Cortex of kidney (tissue), 1 donor: ENCODE measurements at places on chromosomes 7 and 10.

GRCh38 chr7:67771846-67772605 is 775.4 kb downstream of the TYW1 start:
- no peak for DNase-seq

DNA sequence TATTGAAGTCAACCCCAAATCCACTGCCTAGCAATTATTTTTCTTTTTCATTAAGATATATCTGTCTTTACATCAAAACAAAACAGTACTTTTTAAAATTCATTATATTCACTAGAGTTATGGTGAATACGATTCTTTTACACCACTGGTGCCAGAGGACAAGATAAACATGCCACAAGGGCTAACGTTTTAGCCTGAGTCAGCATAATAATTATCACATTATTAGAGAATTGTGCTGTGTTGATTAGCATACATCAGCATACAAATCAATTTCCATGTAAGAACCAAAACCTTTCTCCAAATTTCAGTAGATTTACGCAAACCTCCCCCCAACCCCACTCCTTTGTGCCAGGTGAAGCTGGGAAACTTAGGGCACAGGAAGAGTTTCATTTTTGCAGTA is 131.1 kb upstream of the TMEM106B start:
- DNase-seq: no peak

DNA sequence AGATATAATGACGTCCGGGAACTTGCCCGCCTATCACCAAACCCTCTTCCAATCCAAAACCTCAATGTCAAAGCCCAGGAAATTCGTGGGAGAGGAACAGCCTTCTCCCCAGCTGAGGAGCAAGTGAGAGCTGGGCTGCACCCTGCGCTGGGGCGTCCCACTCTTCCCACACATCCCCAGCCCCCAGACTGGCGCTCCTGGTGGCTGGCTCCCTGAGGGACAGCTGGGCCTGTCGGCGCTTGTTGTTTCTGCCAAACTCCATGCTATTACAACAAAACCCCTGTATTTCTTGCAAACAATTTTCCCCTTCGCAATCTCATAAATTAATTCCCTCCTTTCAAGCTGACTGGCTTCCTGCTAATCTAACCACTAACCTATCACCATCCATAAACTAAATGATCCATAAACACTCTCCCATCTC is 53.0 kb downstream of the GRID1 start:
- no peak for DNase-seq

DNA sequence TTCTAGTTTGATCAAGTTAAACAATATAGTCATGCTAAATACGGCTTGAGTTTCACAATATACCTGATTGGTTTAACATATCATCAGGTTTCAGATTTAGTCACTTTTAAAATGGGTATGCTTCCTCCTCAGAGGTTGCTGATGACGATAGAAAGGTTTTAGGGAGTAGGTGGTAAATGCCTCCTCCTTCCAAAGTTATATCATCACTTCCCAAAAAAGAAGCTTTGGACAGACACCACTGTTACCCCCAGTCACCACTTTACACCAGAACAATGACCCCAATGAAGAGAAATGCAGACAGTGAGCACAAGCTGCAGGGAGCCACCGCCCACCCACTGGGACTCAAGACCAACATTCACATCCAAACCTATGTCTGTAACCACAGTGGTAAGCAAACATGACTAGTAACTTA is 244.6 kb downstream of the SORCS1 start:
- DNase-seq: no peak

GRCh38 chr10:11799736-11800080 is 23.4 kb upstream of the PROSER2 start:
- DNase-seq: no peak
